Right atrium auricular region (tissue), 2 donors: ENCODE measurements at places on chromosomes 1 and 21.

- DNase-seq = no peak
Measured at GRCh38 chr1:198907423-198907746, 268.5 kb downstream of the PTPRC start.

GRCh38 chr1:77671836-77672235 is 10.6 kb downstream of the ZZZ3 start:
- DNase-seq = no peak

DNA sequence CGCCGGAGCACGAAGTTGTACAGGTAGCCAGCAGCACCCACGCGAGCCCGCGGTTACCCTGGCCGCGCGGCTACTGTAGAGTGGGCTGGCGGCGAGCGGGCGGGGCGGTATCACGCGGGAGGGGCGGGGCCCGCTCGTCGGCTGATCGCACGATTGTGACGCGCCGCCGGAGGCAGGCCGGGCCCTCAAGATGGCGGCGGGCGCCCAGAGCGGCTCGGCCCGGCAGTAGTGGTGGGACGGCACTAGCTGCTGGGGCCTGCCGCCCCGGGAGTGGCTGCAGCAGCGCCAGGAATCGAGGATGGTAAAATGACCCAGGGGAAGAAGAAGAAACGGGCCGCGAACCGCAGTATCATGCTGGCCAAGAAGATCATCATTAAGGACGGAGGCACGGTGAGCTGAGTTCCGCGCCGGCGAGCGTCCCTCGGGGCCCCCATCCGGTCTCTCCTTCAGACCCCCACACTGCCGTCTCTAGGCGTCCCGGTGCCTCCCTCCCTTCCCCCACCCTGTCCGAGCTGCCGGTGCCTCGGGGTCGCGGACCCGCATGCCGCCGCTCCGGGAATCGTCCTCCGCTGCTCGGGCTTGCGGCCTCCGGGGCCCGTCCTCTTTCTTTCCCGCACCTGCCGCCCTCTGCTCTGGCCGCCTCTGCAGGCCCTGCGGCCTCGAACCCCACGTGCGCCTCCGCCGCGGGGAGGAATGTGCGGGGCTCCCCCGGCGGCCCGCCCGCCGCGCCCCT is 68.3 kb downstream of the SLC35A3 start:
- DNase-seq = peak; percentile 90

GRCh38 chr1:183694066-183694465 is 41.0 kb upstream of the APOBEC4 start:
- no peak for DNase-seq

DNA sequence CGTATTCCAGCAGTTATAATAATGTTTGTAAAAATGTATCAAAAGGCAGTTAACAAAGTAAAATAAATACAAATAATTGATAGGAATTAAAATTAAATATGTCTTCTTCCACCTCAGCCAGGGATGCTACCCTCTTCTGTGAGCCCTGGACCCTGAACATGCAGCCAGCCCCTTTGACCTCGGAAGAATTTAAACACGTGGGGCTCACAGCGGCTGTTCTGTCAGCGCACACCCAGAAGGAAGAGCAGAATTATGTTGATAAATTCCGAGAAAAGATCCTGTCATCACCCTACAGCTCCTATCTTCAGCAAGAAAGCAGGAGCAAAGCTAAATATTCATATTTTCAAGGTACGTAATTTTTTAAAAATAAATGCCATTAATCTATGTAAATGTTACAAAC is 26.5 kb downstream of the UTS2 start:
- no peak for DNase-seq

DNA sequence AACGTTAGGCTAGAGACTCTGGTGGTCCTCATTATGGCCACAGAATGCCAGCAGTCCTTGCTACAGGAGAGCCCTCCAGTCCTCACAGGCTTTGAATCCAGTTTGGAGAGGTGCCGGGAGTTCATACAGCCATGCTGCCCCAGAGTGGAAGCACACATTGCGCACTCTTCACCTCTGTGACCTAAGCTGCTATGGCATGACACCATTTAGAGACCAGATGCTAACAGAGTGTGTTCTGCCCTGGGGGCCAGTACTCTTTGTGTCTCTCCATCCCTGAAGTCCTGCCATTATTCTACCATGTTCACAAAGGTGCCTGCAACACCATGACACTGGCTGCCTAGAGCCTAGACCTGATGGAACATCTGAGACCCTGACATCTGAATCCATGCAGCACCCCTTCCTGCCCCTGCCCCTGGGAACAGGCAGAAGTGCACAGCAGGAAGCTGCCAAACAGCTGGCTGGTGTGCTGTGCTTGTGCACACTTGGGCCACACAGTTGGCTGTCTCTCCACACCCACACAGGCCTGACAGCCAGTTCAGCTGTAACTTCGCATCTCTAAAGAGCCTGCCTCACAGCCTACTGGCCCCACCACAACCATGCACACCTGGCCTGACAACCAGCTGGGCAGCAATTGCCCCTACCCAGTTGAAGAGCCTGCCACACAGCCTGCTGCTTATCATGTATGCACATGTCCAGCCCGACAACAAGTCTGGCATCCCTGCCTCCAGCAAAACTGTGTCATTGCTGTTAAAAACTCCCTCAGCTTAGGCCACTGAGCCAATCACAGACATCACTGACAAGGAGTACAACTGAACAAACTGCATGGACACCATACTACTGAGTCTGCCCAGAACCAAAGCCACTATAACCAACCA is 49.1 kb downstream of the MCOLN2 start:
- no peak for DNase-seq

DNA sequence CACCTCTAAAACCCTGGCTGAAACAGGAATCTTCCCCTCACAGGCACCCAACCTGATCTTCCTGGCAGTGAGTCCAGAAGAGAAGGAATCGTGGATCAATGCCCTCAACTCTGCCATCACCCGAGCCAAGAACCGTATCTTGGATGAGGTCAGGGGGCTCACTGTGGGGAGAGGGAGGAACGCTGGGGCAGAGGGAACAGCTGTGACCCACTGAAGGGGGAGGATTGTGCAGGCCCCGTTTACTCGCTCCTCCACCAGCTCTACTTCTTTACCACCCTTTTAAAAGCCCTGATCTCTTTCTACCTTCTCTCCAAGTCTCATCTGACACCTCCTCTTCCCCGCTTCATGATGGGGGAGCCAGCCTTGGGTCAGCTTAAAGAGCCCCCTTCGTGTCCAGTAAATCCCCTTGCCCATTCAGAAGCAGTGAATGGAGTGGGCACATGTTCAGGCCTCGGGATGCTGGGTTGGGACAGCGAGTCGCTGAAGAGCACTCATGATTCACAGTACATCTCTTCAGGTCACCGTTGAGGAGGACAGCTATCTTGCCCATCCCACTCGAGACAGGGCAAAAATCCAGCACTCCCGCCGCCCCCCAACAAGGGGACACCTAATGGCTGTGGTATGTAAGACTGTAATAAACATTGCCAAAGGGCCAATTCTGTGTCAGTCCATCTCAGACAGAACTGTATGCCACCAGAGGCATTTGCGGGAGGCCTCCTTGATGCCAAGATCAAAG is 7.3 kb downstream of the PLEKHO1 start:
- DNase-seq = no peak

GRCh38 chr21:44792702-44793591 is 8.7 kb downstream of the UBE2G2 start:
- no peak for DNase-seq

- DNase-seq = peak; percentile 53
Measured at GRCh38 chr1:234562334-234562733, 47.6 kb downstream of the IRF2BP2 start.

GRCh38 chr1:192375306-192375705 is 58.5 kb downstream of the RGS21 start:
- DNase-seq = no peak

- DNase-seq = no peak
Measured at GRCh38 chr1:107534632-107535031, 393.8 kb downstream of the NTNG1 start.

- DNase-seq = no peak
Measured at GRCh38 chr1:46148318-46148717, 15.9 kb upstream of the PIK3R3 start.

GRCh38 chr1:64470665-64471217 is 812 bp downstream of the CACHD1 start:
- DNase-seq = no peak

DNA sequence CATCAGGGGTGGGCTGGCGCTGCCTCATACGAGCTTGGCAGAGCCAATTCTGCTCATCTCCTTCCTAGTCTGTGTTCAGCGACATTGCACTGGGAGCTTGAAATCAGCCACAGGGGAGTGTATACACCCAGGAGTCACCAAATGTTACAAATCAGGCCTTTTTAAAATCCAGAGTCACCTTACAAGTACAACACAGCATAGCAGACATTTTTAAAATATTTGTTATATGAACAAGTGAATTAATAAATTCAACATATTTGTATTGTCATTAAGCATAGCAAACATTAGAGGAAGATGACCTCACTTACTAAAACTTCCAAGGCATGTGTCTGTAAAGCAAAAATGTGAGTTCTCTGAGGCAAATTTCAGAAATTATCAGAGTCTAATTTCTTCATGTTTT is 210.0 kb downstream of the HLX start:
- DNase-seq = no peak

DNA sequence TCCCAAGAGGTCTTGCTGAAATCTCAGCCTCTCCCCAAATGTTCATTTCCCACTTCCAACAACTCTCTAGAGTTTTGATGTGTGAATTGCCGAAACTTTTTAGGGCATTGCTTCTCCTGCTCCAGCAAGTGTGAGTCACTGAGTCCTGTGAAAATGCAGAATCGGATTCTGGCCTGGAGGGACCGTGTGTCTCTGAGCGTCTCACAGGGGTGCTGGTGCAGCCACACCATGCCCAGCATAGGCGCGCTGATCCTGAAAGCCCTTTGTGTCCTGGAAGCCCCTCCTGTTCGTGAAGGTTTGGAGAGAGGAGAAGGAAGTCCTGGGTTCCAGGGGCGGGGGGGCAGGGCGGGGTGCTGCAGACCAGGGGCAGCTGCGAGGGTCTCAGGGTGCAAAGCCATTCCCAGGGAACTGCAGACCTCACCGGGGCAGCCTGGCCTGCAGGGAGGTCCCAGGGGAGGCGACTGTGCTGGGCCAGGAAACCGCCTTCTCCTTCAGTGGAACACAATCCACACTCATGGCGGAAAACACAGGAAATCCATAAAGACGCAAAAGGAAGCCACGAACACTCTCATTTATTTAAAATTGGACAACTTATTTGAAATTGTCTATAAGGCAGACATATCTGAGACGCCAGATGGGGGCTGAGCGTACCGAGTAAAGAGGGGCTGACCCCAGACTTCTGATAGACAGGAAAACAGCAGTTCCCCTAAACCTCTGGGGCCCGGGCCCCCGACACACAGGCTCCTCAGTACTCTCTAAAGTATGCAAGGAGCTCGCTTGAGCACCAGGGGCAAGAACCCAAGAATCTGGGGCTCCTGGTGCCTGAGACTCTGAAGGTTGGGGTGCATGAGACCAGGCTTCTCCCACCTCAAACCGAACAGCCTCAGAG is 43.5 kb upstream of the ADARB1 start:
- DNase-seq = no peak

- no peak for DNase-seq
Measured at GRCh38 chr1:203986887-203987461, 85.9 kb upstream of the SOX13 start.

DNA sequence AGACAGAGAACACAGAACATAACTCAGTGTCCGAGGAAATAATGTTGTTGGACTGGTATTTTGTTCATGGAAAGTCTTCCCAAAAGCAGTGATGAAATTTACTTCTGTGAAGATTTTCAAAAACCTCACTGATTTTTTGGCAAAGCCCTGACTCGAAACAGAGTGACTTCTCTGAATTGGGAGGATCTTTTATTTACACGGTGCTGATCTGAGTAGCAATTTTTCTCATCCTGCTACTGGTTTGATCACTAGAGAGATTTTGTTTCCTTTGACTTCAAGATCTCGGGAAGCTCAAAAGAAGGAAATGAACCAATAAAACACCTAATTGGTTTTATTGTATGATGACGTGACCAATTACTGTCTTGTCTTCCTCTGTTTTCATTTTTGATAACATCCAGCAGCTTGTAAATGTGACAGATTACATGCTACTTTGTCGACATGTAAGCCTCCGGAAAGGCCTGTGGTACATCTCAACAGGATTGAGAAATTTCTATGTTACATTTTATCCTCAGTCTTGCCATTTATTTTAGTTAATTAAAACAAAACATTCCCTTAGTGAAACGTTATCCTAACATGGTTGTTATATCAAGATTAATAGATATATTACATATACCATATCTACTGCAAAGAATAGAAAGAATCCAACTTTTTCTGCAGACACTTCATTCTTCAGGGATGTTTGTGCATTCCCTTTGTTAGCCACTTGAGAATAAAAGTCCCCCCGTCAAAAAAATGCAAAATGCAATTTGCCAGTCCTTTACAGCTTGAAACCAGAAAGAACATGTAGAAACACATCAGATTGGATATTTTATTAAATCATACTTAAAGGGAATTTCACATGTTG is 42.8 kb upstream of the IFI44L start:
- DNase-seq = no peak

- DNase-seq = peak; percentile 98
Measured at GRCh38 chr1:84690397-84691121, at the start of gene SSX2IP. SSX2IP (minus strand) TSS chr1:84690461; CDS start chr1:84671219, 19,242 bp downstream.

- DNase-seq = no peak
Measured at GRCh38 chr1:6466023-6466422, at the start of gene TNFRSF25. TNFRSF25 (minus strand) TSS chr1:6466173; CDS start chr1:6466107, 66 bp downstream.
